Neural crest cell (in vitro differentiated cells): ENCODE measurements at places on chromosomes 3 and 15.
A peak's percentile ranks its signal among the peaks of the same experiment; 100 is the strongest.

DNA sequence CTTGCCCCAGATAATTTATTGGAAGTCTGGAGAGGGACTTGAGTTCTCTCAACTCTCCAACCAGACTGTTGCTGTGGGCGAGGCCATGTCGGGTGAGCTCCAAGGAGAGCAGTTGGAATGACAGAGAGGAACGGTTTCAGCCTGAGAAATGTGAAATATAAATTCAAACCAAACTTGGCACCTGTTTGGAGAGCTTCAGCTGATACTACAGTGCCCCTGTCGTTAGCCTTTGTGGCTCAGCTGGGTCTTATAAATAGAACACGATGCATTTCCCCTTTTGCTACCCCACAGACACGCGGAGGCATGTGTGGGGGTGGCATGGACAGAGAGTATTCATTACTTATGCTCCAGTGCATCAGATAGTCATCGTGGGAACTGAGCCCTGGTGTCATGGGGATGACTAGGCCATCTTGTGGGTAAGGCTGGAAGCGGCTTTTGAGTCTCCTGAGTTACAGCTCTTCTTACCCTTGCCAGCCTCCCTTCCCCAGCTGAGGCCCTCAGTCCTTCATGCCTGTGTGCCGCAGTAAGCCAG is 15.6 kb downstream of the SMAD3 start:
- no peak for DNase-seq

- DNase-seq = no peak
These were observed 887.4 kb upstream of the ROBO1 start for GRCh38 chr3:80655216-80655615.

DNA sequence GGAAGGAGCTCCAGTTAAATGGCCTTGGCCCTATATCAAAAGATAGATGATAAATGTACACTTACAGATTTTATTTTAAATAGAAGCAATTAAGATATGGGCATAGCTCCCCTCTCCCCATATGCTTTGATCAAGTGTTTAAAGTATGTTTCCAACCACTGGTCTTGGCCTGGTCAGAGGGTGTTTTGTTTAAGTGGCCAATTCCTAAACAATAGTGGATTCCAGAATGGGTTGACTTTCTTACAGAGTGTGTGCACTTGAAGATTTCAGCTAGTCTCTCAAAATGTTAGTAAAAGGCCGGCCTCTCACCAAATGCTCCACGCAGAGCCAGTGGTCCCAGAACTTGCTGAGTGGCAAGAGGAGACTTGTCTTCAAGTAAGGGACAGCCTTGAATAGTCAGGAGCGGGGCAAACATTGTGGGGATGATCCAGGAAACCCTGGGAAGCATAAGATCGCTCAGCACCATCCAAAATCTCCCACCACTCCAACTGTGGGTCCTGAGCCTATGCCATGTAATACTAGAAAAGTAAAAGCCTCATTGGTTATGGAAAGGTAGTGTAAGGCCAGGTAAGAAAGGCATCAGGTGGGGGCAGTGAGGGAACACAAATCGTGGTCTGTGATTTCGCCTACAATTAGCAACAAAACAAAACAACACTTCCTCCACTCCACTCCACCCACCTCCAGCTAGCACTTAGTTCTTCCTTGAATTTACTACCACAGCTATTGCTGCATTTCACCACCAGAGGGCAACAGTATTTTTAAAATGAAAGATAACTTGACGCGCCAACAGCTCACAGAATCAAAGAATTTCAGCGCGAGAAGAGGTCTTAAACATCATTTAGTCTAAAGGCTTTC is 4.8 kb downstream of the RARRES1 start:
- peak; percentile 51 for DNase-seq

DNA sequence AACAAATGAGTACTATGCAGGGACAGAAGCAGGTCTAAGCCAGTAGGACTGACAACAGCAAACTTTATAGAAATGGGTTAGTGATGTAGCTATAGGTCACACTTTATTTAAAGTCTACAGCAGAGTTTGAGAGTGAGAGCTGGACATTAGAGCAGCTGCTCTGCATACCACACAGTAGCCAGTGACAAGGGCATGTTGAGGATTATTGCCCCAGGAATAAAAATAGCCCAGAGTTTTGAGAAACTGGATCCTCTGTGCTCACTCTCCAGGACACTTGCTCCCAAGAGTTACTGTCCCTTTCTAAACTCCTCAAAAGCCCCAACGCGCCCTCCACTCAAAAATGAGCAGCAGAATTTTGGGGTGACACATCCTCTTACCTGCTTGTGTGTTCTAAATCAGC is 21.1 kb downstream of the LRTM1 start:
- DNase-seq = no peak

GRCh38 chr3:31918179-31919150 is 62.6 kb downstream of the OSBPL10 start:
- DNase-seq = no peak

GRCh38 chr15:63347074-63347857 is 34.4 kb downstream of the CA12 start:
- no peak for DNase-seq

DNA sequence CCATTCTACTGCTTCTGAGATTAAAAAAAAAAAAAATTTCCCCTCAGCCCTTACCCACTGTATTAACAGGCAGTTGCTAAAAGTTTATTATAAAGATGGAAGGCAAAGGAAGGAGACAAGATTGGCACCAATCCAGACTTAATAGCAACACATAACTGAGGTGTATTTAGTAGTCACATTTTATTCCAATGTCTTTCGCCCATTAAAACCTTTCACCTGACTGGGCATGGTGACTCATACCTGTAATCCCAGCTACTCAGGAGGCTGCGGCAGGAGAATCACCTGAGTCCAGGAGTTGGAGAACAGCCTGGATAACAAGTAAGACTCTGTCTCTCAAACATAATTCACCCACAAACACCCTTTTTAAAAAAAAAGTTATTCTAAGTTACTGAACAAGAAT is 4.4 kb downstream of the ACAP2 start:
- no peak for DNase-seq

- no peak for DNase-seq
These were observed 63.9 kb downstream of the ADCY5 start for GRCh38 chr3:123385001-123385401.

DNA sequence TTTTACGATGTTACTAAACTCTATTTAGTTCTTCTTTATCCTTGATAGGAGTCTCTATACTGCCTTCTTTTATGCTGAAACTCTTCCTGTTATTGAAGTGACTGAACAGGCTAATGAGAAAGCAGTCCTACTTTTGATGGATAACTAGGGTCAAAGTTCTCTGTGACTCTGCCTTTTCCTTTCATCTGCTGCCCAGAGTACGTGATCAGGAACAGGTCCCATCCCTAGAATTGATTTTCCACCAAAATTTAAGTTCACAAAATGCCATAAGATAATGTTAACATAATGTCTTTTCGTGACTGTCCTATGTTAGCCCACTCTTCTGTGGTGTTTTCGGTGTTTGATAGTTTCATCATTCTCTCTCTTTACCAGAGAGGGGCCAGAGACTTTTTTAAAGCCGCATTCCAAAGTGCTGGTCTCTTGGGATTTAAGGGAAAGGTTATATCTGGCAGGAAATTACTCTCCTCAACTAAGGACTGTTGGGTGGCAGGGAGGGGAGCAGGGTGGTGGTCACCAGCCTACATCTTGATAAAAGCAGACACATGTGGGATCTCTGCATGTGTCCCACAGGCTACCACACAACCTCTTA is 50.3 kb upstream of the PLXND1 start:
- no peak for DNase-seq

- DNase-seq = peak; percentile 72
These were observed 148.9 kb upstream of the IL12A start for GRCh38 chr3:159839561-159840379.

GRCh38 chr3:152095472-152095871 is 173.3 kb upstream of the MBNL1 start:
- DNase-seq = no peak

DNA sequence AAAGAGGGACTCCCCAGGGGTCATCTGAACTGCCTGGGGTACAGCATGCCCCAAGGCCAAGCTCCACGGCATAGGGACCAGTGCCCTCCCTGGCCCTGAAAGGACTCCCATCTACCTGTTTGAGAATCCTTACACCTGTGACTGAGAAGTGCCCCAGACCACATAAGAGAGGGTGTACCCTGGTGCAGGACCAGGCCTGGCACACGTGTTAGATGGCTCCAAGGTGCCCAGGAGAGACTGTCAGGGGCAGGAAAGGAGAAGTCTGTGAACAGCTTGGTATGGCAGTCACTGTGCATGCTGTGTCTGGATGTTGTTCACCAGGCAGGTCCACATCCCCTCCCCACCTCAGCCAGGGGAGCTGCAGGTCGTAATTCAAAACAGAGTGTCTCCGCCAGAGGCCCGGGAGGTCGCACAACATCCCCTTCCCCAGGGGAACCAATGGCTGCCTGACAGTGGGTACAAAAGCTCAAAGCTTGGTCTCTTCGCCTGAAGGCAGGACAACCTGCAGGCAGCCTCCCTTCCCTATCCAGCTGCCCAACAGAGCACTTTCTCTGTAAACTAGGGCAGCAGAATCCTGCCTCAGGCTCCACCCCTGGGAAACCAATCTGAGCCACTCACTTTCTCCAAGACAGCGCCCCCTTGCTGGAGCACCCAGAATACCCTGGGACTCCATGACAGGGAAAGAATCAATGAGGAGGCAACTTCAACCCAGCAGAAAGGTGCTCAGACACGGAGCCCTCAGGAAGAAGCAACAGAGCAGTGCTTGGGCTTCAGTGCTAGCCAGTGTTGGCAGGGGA is 3.9 kb downstream of the NUP210 start:
- no peak for DNase-seq
